ENCODE measurements at places on chromosomes 3 and 15.

DNA sequence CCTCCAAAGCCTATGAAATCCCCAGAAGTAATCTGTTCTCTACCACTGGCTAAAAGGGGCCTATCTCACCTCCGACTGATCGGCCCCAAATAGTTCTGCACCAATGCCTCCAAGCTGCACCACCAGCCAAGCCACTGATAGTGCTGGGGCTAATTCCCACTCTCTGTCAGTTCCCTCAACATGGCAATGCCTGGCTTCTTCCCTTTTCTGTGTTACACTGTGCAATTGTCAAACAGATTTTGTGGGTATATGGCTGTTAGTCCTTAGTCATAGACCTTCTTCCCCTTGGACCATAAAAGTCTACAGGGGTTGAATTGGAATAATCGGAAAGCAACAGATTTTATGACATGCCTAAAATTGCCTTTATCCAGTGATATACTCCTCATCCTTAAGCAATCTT is 9.3 kb upstream of the UBE2E2 start:
- no peak for DNase-seq

GRCh38 chr3:122099255-122099654 is 44.1 kb downstream of the CD86 start:
- no peak for DNase-seq

GRCh38 chr15:58770519-58770856 is 614 bp upstream of the MINDY2 start:
- DNase-seq = no peak

- DNase-seq = no peak
Observed at GRCh38 chr3:2595486-2595885, 496.8 kb downstream of the CNTN4 start.

DNA sequence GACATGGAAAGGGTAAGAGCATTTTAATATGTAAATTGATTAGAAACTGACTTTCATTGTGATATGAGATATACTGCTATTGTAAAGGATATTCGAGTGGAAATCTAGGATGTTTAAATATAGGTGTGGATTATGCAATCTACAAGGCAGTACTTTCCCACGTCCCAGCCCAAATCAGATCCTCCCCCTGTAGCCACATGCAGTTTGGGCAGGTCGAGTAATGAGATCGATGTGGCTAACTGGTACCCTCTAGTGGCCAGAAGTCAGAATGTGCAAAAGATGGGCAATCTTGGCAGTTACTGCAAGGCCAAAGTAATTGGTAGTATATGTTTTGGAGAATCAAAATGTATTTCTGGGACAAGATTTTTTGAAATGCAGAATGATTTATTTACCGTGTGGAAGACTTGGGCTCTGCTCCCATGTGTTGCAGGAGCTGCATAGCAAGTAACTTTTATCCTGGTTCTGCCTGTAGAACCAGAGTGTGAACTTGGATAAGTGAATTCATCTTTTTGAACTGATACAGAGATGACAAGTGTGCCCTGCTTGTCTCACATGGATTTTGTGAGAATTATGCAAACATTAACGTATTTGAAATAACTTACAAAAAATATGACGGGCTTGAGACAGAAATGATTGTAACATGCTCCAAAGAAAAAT is 94.5 kb upstream of the ADAMTSL3 start:
- peak; percentile 1 for DNase-seq

GRCh38 chr15:52094811-52095584 is 17.6 kb downstream of the BCL2L10 start:
- DNase-seq = no peak

DNA sequence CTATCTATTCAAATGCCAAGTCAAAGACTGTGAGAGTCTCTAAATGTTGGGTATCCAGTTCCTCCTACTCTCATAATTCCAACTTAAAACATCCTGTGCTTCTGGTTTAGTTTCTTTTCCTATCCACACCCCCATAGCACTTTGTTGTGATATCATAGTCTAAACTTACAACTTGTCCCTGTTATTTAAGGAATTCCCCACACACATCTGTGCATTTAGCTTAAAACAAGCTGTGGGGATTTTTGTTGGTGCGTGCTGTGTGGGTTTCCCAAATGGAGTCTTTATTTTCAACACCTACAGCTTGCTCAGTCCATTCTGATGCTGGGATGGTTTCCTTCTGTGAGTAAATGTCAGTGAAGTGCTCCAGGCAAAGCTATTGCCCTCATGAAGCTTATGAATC is 167.3 kb downstream of the GMNC start:
- DNase-seq = no peak

GRCh38 chr15:66644869-66645268 is 57.2 kb upstream of the SMAD6 start:
- no peak for DNase-seq

GRCh38 chr15:70111203-70112073 is 13.7 kb upstream of the TLE3 start:
- DNase-seq = no peak

DNA sequence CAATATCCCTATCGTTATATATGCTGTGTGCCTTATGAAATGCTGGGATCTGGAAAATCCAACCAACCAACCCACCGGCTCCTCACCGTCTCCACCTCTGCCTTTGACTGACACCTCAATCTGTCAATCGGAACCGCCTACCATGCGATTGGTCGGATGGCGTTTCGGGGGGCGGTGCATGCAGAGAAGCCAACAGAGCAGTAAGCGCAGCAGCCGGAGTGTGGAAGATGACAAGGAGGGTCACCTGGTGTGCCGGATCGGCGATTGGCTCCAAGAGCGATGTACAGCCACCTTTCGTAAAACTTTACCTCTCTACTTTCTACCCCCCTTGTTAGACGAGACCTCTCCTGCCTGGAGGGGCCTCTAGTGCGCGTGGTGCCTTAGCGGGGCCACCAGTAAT is 6.3 kb downstream of the CLK3 start:
- no peak for DNase-seq

DNA sequence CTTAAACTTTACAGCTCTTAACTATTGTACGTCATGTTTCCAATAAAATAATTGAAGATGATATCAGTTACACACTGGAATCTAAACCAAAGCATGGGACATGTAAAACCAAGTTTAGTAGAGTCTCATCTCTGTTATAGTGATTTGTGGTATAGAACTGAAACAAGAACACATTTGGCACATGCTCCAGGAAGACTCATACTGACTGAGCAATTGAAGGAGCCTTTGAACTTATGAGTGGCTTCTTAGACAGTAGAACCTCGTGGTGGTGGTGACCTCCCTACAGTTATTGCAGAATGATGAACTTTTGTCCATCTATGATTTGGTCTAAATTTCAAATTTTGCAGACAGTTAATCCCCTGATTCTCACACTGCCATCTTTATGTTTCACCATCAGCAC is 729.7 kb downstream of the ROBO1 start:
- DNase-seq = no peak

- DNase-seq = no peak
Observed at GRCh38 chr15:49135911-49136310, 19.5 kb downstream of the COPS2 start.

GRCh38 chr3:98655666-98656065 is 62.3 kb upstream of the CPOX start:
- DNase-seq = no peak

DNA sequence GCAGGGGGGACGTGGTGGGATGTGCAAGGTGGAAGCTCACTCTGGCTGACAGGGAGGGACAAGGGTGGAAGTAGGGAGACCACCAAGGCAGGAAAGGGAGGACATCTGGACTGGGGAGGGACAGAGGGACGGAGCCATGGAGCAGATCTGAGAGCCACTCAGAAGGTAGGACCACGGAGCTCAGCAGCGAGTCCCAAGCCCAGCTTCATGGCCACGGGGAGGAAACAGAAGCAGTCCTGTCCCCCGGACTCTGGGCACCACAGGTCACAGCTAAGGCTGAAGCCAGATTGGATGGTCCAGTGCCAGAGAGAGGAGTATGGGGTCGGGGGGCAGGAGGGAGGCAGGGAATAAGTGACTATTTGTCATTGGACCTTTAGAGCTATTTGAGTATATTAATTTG is 220.1 kb downstream of the TBC1D2B start:
- no peak for DNase-seq

- no peak for DNase-seq
Observed at GRCh38 chr15:32977506-32977905, 217.0 kb downstream of the FMN1 start.

DNA sequence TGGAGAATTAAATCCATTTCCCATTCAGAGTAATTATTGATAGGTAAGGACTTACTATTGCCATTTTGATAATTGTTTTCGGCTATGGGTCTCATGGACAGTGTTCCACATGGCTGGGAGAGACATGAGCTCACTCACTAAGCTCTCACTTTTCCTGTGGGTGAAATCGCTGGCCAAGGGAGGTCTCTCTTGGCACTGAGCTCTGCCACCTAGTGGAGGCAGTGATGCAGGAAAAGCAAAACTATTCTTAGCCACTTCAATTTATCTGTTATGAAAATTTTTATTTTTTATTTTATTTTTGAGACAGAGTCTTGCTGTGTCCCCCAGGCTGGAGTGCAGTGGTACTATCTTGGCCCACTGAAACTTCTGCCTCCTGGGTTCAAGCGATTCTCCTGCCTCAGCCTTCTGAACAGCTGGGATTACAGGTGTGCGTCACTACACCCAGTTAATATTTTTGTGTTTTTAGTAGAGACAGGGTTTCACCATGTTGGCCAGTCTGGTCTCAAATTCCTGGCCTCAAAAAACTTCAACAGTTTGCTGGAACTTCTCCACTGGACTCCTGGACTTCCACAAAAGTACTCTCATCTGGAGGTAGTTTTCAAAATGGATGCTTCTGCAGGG is 4.7 kb upstream of the RNF13 start:
- peak; percentile 35 for DNase-seq

DNA sequence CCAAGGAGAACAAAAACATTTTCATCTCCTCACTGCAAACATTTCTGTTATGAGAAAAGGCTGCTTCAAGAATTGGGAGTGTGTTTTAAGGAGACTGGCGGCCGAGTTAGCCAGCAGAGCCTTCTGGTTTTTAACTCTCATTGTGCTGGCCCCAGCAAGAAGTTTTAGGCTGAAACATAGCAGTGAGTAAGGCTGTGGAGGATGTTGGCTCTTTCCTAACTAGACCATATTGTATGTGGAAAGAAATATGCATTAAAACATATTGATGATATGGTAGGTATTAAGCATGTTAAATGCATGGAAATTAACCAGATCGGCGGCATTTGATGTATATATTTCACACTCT is 90.7 kb downstream of the TIGIT start:
- DNase-seq = no peak

DNA sequence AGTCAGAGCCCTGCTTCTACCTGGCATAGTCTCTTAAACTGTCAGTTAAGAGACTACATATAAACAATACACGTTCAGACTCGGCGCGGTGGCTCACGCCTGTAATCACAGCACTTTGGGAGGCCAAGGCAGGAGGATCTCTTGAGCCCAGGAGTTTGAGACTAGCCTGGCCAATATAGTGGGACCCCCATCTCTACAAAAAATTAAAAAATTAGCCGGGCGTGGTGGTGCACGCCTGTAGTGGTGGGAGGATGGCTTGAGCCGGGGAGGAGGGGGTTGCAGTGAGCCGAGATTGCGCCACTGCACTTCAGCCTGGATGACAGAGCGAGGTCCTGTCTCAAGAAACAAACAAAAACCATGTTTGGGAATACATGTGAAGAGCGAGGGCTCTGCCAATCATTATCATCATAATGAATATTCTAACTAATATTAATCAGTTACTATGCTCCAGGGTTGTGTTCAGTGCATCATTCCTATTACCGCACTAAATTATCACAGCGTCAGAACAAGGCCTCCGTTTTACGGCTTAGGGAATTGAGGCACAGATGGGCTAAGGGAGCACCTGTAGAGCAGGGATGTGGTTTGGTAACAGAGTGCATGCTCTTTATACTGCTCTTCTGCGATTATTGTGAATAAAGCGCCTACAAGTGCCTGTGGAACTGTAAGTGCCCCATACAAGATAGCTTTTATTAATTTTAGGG is 844 bp upstream of the UQCC5 start:
- no peak for DNase-seq

DNA sequence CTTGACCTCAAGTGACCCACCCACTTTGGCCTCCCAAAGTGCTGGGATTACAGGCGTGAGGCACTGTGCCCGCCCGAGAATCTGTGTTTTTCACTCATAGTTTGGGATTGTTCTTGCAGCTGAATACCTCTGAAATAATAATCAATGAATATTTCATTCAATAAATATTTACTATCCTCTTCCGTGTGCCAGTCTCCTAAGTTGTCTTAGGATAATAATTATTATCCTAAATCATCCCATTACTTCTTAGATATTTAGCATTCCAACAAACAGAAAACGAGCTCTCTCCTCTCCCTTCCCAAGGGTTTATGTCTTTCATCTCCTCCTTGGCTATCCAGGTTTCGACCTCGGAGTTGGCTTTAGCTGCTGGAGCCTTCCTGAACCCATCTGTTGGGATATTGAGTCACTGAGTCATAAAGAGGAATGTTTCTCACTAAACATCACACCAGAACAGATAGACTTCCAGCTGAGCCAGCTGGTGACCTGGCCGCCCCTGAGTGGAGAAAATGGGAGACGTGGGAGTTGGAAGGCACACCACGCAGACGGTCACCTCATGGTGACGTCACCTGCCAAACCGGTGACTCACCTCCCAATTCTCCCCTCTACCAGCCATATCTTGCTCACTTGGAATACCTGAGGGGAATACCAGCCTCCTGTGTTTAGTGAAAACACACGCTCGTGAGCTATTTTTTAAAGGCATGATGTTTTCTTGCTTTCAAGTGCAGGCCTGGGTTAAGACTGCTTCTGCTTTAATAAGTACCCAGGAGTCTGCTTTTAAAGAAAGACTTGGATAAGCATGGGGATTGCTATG is 43.9 kb downstream of the BHLHE40 start:
- DNase-seq = no peak

GRCh38 chr15:69114331-69114928 is 46.0 kb upstream of the GLCE start:
- DNase-seq = no peak

- no peak for DNase-seq
Observed at GRCh38 chr3:50584391-50584790, 15.1 kb downstream of the HEMK1 start.

DNA sequence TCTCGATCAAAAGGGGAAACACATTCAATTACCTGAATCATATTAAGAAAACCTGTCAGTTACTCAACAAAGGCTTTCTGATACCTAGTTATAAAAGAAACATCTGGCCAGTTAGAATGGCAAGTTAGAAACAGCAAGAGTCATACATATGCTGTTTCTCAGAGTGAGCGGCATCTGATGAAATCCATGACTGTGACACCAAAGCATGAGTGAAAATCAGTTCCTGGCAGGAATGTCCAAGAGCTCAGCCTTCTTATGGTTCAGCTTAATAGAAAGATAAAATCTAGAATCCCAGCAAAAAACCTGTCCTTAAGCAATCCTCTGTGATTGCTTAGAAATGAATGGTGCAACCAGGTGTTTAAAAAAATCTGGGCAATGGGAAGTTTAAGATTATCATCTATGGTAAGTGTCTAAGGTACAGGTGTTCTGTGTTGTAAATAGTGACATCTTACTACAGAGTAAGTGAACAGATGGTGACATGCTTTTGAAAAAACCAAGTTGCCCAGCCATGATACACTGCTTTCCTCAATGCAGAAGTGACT is 18.8 kb downstream of the B4GALT4 start:
- DNase-seq = no peak

- no peak for DNase-seq
Observed at GRCh38 chr15:39326306-39326975, 254.4 kb upstream of the THBS1 start.

- no peak for DNase-seq
Observed at GRCh38 chr3:101976473-101976872, 127.2 kb downstream of the NFKBIZ start.

Data from stimulated activated CD8-positive, alpha-beta memory T cell treated with anti-CD3 and anti-CD28 coated beads, Interleukin-7, amount 100 ng/mL, for 4 hours (primary cell).